ENCODE measurements at places on chromosomes 12 and 14.
A peak's percentile ranks its signal among the peaks of the same experiment; 100 is the strongest.

- DNase-seq = no peak
Measured at GRCh38 chr12:95978774-95979173, 17.4 kb downstream of the HAL start.

DNA sequence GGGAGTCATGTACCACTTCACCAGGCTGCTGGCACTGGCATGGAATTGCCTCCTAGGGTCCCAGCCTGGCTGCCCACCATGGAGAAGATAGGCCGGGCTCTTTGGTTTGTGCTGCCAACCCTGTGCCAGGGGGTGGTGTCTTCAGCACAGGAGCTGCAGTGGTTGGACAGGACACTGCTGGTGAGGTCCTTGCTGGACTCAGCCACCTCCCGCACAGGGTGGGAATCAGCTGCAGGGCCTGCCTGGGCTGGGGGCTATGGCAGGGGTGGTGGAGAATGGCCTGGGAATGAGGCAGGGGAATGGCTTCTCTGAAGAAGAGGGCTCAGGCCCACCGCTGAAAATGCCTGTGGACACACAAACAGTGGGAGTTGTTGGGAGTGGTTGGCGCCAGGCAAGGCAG, 70.6 kb upstream of the CAPRIN2 start:
- DNase-seq = no peak

GRCh38 chr14:68401855-68402254, 391.0 kb downstream of the ZFP36L1 start:
- DNase-seq = no peak

- no peak for DNase-seq
Measured at GRCh38 chr12:41287500-41288141, 99.5 kb downstream of the PDZRN4 start.

- DNase-seq = peak; percentile 83
Measured at GRCh38 chr12:55930771-55931316, at the start of gene DGKA. Gene DGKA, plus strand, starts transcription at chr12:55931162. Its CDS starts 5,342 bp downstream, at chr12:55936504.

DNA sequence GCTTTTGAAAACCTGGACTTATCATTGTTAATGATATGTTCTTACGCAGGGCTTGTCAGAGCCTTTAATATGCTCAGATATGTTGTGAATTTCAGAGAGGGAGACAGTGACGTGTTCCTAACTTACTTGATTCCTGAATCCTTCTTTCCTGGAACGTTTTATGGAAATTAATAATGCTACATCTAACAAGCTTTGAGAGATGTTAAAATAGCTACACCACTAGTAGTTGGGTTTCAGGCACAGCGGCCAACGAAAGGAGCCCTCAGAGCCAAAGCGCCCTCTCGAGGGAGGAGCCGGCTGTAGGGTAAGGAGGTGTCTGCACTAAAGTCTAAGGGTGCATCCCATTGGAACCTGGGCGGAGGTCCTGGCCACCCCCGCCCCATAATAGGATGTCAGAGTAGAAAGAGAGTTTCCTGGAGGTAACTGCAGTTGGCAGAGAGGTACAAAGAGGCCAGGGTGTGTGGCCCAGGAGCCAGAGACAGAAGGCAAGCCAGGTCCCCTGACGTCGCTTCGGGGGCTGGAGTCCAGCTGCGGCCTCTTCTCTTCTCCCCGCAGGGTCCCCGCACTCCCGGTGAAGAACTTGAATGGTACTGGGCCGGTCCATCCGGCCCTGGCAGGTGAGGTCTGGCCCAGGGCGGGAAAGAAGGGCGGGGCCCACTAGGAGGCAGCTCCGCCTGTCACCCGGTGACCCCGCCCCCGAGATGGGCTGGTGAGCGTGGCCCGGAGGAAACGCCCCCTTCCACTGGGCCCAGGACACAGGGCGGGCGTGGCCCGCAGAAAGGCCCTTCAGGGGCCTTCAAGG, 36.3 kb downstream of the DTX1 start:
- no peak for DNase-seq

- no peak for DNase-seq
Measured at GRCh38 chr12:85617307-85618091, 218.7 kb downstream of the RASSF9 start.

Measured in stromal cell of bone marrow (primary cell).